ENCODE measurements at places on chromosomes 7 and 10.

DNA sequence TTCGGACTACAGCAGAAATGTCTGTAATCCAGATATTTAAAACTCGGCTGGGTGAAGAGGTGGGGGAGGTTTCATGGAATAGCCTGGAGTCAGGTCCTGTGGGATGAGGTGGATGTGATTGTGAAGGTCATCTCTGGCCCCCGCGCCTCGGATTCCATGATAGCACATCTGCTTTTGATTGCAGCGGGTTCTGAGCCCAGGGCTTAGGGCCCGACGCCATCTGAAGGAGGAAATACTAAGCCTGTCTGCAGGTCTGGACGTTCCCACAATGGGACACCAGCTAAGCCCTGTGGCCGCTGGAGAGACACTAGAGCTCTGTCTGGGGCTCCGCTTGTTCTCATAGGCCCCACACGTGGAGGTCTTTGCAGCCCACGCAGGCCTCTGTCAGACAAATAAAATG lies 328.7 kb downstream of the CXCL12 start:
- DNase-seq: no peak

DNA sequence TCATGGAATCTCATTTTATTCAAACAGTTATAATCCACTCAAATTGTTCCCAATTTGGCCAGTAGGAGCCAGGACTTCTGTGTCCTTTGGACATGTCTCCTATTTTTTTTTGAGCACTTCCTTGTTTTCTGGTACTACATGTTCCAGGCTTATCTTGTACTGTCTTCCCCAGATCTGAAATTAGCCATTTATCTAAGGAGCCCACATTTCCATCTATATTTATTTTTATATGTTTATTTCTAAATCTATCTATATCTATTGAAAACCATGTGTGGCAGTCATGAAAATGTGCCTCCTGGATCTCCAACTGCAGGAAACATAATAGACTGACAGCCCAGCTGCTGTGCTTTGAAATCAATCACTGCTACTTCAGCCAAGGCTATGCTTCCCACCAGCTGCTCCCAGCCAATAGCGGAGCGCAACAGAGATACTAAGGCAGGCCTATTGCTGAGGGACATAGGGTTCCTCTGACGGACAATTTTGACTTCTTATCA lies 147.1 kb downstream of the LRRC4 start:
- no peak for DNase-seq

GRCh38 chr10:118193642-118194041 lies 146.9 kb upstream of the RAB11FIP2 start:
- no peak for DNase-seq

GRCh38 chr7:52695973-52696595 lies 339.3 kb upstream of the POM121L12 start:
- no peak for DNase-seq

GRCh38 chr7:27185013-27185853 lies at the start of gene HOXA11:
TSS of gene HOXA11 (minus strand) at chr7:27185232. CDS start at chr7:27185144, 88 bp downstream.
- no peak for DNase-seq

- DNase-seq: no peak
These were observed at the start of gene CHST15 for GRCh38 chr10:124092860-124093773. TSS of gene CHST15 (minus strand) at chr10:124093598. CDS start at chr10:124046212, 47,386 bp downstream.

- no peak for DNase-seq
These were observed 32.5 kb downstream of the ZNF438 start for GRCh38 chr10:30999070-30999712.

DNA sequence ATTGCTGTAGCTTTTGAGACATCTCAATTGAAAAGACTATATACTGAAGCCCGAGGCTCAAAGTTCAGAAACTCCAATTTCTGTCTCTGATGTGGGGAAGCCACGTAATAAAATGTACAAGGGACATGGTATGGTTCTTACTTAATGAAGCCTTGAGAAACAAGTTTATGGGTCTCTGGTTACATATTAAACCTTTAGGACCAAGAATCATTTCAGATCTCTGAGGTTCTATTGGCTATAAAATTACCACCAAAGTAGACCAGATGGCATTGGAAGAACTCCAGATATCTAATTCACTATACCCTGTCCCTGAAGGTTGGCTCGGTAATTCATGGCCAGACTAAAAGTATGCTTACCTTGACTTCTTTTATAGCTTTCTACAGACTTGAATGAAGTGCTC lies 23.7 kb downstream of the STAMBPL1 start:
- no peak for DNase-seq

DNA sequence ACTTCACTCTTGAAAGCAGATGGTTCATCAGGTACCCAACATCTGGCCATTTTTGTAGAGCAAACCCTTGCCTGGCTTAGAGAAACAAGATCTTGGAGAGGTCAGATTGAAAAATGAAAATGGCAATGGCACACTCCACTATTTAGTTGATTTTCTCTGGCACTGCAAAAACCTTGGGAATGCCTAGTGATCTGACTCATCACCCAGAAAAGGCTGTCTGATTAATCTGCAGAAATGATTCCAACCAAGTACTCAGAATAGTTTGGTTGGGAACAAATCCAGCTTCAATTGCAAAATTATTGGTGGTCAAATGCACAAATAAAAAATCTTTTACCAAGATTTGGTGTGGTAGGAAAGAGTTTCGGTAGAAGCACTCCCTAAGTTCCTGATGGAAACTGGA lies 351.2 kb downstream of the PHTF2 start:
- no peak for DNase-seq

DNA sequence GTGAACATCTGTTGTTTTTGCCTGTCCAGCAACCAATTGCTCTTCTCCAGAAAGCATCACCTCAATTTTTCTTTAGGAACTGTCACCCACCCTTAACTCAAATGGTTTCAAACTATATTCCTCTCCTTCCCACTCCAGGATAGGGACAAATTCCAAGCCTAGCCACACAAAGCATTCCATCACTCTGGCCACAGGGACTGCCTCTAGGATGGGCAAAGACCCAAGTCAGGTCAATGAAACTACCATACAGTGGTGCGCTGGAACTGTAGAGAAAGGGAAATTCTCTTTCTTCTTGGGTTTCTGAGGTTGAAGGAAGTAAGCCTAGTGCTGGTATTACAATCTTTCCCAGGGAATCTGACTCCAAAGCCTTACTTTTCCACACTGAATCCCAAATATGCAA lies 3.6 kb downstream of the MICU1 start:
- no peak for DNase-seq

Data from NCI-H2081 treated with DMSO at 0.1 percent for 48 hours (cell line).